ENCODE measurements at places on chromosomes 6 and 20. TPM values are rescaled to one million over a fixed set of nuclear protein-coding genes. Genes with fewer than 3 reads are reported as not detected.

DNA sequence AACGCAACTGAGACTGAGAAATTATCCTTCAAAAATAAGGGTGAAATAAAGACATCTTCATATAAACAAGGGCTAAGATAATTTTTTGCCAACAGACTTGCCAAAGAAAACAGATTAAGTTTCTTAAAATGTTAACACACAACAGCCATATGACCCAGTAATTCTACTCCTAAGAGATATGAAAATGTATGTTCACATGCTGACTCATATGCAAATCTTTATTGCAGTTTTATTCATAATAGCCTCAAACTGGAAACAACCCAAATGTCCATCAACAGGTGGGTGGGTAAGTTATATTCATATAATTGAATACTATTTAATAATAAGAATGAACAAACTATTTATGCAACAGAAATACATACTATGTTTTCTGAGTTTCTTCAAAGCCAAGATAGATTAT is 140.1 kb downstream of the REV3L start:
- DNase-seq = peak; percentile 24

- DNase-seq = no peak
These were observed 44.9 kb upstream of the RNF24 start for GRCh38 chr20:4060064-4060795.

DNA sequence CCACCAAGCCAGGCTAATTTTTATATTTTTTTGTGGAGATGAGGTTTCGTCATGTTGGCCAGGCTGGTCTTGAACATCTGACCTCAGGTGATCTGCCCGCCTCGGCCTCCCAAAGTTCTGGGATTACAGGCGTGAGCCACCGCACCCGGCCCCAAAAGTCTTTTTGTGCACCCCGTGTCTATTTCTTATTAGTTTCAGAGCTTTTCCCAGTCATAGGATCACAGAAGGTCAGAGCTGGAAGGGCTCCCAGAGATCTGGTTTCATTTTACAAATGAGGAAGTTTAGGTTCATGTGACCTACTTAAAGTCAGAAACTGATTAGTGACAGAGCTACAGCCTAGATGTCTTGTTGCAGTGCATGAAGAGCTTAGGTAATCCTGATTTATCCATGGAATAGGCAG is 1.6 kb upstream of the OGFRL1 start:
- peak; percentile 71 for DNase-seq

DNA sequence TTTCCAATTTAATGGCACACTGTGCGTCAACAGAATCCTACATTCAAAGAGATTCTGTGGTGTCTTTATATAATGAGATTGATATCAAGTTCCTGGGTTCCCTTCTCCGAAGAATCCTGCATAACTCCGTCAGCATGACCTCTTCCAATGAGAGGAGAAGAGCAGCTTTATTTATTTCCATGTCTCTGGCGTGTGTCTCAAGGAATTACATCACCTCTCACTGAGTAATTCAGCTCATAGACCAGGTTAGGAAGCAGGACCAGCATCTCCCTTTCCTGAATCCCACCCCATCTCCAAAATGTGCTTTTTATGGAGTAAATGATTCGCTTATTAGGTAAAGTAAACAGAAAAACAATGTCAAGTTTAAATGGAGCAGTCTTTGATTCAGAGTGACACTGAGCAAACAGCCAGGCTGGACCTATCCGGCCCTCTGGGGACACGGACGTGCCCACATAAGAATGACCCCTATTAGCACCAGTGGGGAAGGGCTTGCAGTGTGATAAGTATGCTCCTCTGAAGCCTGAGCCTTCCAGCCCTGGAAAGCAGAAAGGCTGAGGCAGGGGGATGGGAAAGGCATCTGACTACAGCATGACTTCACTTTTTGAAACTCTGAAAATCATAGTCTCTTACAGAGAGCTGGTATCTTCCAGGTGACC is 165.2 kb downstream of the CLIC5 start:
- no peak for DNase-seq

DNA sequence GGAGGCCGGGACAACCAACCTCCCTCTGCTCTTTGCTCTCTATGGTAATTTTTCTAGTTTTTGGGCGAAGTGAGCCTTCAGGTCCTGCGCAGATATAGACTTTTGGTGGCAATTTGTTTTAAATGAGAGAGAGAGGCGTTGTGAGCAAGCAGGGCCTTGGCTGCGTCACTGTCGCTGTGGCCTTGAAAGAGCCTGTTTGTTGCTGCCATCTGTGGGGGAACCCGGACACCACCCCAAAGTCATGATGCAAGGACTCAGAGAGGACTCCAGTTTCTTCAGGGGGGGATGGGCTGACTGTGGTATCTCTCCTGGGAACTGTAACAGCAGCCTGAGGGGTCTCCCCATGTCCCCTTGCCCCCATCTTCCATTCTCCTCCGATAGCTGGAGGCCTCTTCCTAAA is 462.7 kb upstream of the SULF2 start:
- no peak for DNase-seq

- DNase-seq = no peak
These were observed 29.4 kb downstream of the TRAF3IP2 start for GRCh38 chr6:111576291-111576690.

GRCh38 chr6:134245041-134245440 is 72.9 kb downstream of the SGK1 start:
- peak; percentile 68 for DNase-seq

- no peak for DNase-seq
These were observed 199.8 kb upstream of the POU3F2 start for GRCh38 chr6:98634569-98634968.

- peak; percentile 6 for DNase-seq
These were observed 7.8 kb downstream of the IL22RA2 start for GRCh38 chr6:137165375-137166246.

DNA sequence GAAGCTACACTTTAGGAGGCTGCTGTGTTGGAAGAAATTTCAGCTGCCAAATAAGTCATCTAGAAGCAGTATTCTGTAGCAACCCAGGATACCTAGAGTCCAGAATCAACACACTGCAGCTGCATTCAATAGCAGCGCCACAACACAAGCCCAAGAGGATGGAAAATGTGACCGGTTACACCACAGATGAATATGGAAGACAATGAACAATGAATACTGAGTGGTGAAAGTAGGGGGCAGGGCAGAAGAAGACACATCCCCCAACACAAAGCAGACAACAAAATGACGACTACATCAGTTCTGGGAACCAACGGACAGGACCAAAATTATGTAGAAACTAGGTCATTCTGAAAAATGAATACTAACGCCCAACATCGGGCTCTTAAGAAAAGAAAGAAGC is 38.2 kb downstream of the KIF6 start:
- no peak for DNase-seq

- DNase-seq = no peak
These were observed 15.8 kb upstream of the ENPP5 start for GRCh38 chr6:46186583-46186982.

DNA sequence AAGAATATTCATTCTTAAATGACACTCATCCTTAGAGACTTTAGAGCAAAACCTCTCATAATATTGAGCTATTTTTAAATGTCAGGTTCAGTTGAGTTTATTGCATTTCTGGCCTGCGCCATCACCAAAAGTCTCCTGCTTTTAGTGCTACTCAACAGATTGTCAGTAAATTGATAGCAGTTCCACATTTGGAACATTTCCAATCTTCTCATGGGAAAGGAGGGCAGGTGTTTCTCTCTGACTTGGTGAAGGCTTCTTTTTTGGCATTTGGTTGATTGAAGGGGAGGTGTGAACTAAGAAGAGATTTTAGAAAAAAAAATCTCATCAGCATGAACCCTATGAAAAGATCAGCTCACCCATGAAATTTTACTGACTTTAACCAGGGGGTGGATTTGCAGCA is 125.9 kb upstream of the INSM1 start:
- no peak for DNase-seq

GRCh38 chr6:24949020-24949569 is 13.3 kb upstream of the RIPOR2 start:
- no peak for DNase-seq

DNA sequence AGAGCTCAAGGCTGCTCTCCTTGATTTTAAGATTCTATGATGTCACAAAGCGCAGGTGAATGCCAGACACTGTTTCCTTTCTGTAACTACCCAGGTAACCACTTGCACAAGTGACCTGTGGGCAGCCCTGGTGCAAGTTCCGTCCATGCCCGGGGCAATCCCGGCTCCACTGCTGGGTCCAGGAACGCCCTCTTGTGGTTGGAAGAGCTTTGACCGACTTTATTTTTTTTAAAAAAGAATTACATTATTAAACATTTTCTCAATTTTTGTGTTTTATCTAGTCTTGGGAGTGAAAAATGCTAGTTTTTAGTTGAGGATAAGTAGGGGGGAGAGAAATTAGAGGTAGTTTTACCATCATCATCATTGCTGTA is 695.2 kb downstream of the QKI start:
- DNase-seq = no peak

- peak; percentile 30 for DNase-seq
These were observed 6.3 kb downstream of the MAPK14 start for GRCh38 chr6:36033935-36034334.

- no peak for DNase-seq
These were observed 2.3 kb downstream of the TOX2 start for GRCh38 chr20:43916881-43917371.

DNA sequence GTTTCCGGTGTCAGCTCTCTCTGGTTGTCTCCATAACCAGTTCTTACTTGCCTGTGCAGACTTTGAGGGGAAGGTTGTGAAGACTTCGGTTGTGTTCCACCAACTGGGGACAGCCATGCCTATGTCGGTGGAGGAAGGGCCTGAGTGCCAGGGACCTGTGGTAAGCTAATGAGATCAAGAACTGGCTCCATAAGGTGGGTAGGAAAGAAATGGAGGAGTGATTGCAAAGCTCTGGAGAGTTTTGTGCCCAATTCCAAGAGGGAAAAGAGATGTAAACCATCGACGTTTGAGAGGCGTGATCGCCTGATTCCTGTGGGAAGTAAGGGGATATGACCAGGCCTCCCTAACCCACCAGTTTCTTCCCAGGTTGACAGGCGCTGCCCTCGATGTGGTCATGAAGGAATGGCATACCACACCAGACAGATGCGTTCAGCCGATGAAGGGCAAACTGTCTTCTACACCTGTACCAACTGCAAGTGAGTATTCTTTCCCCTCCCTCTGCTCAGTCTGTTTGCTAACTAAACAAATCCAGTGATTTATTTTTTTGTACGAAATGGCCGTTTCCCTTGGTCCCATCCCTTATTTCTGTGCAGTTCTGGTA is 893 bp downstream of the POLR1H start:
- no peak for DNase-seq

The MOG gene
- total RNA-seq = not detected

The EYA2 gene
- total RNA-seq = not detected

The RAET1L gene
- not detected for total RNA-seq

The DPM1 gene
- total RNA-seq = 62.6 TPM

The PRL gene
- total RNA-seq = not detected

The ADGRF1 gene
- under 0.01 TPM for total RNA-seq

The RHAG gene
- total RNA-seq = not detected

The TUBB2A gene
- total RNA-seq = 90.7 TPM

The TUBB2B gene
- total RNA-seq = 5.2 TPM

The GPR31 gene
- total RNA-seq = not detected

The ECT2L gene
- total RNA-seq = not detected
